ENCODE measurements at places on chromosomes 4 and X.
A peak's percentile ranks its signal among the peaks of the same experiment; 100 is the strongest.

- DNase-seq = no peak
These were observed 67.4 kb downstream of the MANBA start for GRCh38 chr4:102693262-102693850.

DNA sequence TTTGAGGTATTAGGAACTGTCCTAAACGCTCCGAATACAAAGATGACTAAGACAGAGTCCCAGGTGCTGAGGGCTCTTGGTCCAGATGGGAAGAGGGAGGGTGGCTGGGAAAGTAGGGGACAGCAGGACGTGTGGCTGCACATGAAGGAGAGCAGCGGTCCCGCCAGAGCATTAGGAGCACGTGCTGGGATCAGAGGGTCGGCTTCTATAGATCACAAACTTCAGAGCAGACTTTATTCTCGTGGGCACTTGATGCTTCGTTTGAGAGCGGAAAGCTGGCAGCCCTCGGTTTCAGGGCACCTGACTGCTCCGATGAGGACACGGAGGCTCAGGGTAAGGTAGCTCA lies 26.1 kb downstream of the ZBTB49 start:
- no peak for DNase-seq

GRCh38 chr4:170102426-170102825 lies 12.7 kb upstream of the AADAT start:
- no peak for DNase-seq

- no peak for DNase-seq
These were observed 16.2 kb downstream of the BOD1L1 start for GRCh38 chr4:13611283-13611842.

DNA sequence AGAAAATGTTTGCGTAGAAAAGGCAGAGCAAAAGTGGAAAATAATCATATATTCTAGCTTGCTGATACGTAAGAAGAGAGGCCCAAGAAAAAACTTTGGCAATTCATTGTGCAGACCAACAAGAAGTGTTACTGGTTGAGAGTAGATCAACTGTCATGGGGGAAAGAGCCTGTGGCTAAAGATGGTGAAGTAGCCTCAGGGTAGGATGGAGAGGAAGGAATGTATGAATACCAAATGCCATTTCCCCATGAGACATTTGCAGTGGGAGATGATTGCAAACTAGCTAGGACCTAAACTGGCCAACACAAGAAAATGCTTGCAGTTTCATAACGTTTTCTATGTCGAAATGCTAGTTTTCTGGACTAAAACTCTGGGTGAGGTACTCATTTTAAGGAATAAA lies 47.7 kb upstream of the ADGRL3 start:
- no peak for DNase-seq

DNA sequence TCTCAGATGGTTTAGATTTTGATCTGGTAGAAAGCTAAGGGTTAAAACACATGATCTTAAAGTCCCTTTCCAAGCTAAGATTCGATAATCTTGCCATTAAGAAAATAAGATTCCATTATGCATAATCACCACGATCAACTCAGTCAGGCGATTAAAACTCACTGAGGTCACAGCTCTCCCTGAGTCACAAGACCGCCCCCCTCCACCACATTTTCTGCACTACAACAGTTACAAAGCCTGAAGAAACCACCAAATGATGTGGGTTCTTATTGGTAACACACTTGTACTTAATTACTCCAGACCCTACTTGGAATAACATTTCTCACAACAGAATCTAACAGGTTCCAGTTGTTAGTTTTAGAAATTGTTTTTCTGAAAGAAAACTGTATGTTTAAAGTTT lies 62.8 kb downstream of the SH3KBP1 start:
- peak; percentile 71 for DNase-seq

GRCh38 chr4:11824566-11824965 lies 395.9 kb upstream of the HS3ST1 start:
- no peak for DNase-seq

DNA sequence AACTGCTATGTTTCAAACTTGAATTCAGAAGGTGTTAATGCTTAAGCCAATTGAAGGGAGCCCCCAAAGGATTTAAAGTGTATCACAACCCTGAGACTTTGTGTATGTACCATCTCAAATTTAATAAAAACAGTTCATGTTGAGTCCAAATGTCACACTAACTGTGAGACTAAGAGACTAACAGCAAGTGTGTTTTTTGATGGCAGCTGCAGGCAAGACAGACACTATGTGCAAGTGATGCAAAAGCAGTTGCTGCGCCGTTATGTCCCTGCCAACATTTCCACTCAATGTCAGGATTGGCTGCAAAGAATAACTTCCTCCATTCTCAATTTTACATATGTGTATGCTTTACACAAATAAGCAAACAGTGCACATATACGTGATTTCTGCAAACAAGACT lies 594.6 kb downstream of the IL15 start:
- no peak for DNase-seq

GRCh38 chrX:43720961-43721360 lies 64.9 kb downstream of the MAOA start:
- no peak for DNase-seq

DNA sequence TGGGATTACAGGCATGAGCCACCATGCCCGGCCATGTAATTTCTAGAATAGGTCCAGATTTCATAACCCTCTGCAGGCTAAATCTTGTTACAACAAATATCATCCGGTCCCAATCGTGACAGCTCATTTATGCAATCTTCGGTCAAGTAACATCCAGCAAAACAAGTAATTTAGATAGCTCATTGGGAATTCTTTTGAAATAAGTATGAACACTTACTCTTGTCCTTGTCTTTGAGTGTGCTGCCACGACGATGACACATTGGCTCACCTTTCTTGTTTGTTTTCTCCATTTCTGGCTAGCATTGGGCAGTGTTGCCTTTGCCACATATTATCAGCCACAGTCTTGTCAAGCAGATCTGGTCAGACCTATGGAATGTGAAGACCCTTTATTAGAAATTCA lies 92.0 kb downstream of the PHEX start:
- no peak for DNase-seq

DNA sequence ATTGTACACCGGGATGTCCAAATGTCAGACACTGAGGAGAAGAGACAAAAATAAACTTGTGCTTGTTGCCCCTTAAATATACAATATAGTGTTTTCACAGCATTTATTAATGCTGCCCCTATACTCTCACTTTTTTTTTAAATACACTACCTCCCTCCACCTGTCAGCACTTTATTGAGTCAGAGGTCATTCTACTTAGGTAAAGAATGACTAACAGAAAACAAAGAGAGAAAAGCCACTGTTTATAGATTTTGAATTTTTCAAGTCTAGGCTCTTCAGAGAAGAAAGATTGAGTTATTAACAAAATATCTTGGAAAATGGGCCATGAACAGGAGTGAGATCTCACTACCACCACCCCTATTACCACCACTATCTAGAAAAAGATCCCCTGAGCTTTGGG lies 58.1 kb downstream of the NIPAL1 start:
- no peak for DNase-seq

GRCh38 chr4:11293866-11294265 lies 134.8 kb downstream of the HS3ST1 start:
- no peak for DNase-seq

Data from Jurkat, Clone E6-1 (cell line).